ENCODE measurements at places on chromosomes 2 and 18.

GRCh38 chr2:109062145-109062858 is 66.7 kb upstream of the SH3RF3 start:
- DNase-seq: no peak

GRCh38 chr18:28127228-28127627 is 49.7 kb downstream of the CDH2 start:
- no peak for DNase-seq

DNA sequence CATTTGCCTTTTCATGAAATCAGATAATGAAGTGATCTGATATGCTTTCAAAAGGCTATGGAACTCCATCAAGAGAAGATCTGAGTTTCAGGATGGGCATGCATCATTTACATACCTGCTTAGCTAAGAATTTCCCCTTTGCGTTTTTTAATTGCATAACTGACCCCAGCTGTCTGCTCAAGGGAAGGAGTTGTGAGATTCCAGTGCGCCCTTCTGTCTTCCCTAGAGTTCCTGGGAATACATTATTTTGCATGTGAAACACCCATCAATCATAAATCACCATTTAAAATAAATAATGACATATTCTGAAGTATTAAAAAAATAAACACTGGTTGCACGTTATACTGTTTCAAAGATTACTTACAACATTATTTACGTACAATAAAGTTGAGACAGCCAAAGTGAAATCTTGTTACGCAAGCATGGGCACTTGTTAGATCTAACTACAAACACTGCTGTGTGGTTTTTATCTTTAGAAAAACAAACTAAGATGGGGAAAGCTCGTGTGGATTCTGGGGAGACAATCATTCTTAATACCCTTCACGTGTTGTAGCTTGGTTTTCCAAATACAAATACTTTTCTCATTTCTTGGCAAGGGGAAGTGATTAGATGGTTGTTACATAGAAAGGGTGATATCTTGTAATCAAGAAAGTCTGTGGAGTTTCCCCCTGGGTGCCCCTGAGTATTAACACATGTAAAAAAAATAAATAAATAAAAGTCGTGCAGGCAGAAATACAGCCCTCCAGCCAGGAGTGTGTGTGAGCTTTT is 125.7 kb upstream of the LMAN1 start:
- no peak for DNase-seq

- DNase-seq: no peak
Observed at GRCh38 chr2:85534881-85535280, 4.1 kb upstream of the MAT2A start.

DNA sequence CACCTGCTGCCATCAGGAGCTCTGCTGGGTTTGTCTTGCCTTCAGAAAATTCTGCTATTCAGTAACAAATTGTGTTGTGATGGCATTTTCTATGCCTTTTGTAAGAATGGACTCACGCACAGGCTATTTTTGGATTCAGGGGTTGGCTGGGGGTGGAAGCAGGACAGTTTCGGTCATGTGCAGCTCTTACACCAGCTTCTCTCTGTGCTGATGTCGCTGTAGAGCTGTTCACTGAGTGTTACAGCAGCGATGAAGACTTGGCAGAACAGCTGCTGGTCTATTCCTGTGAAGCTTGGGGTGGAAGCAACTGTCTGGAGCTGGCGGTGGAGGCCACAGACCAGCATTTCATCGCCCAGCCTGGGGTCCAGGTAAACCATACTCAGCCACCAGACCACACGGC is 49.2 kb downstream of the TRPM8 start:
- no peak for DNase-seq

DNA sequence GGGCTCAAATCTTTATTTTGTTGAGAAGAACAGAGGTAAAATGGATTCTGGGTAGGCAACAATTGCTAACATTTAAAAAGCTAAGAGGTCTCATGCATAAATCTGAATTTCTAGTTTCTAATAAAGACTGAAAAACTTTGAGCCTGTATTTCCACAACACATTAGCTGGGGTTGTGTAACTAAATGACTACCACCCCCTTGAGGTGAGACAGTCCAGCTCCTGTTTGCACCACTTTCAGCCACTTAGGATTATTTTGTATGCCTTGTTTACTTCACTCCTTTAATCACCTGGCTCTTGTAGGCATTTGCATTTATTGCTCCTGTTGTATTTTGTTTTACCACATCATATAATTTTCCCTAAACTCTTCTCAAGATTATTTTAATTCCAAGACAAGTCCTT is 376.6 kb downstream of the PTH2R start:
- DNase-seq: no peak

DNA sequence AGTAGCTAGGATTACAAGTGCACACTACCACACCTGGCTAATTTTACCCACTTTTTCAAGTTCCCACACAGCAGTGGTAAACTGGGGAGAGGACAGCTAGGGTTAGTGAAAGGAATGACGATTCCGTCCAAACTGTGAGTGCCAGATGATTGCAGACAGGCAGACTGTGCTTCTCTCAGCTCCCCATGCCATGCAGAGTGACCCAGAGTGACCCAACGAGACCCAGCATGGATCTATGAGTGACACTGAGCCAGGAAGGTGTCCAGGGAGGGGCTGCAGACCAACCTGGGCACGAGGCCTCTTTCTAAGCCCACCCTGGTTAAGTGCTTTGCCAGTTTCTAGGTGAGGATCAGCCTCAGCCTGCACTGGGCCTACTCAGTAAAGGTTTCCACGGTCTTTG is 7.7 kb upstream of the KLF11 start:
- no peak for DNase-seq

GRCh38 chr2:223090540-223091235 is 38.7 kb downstream of the KCNE4 start:
- DNase-seq: no peak

DNA sequence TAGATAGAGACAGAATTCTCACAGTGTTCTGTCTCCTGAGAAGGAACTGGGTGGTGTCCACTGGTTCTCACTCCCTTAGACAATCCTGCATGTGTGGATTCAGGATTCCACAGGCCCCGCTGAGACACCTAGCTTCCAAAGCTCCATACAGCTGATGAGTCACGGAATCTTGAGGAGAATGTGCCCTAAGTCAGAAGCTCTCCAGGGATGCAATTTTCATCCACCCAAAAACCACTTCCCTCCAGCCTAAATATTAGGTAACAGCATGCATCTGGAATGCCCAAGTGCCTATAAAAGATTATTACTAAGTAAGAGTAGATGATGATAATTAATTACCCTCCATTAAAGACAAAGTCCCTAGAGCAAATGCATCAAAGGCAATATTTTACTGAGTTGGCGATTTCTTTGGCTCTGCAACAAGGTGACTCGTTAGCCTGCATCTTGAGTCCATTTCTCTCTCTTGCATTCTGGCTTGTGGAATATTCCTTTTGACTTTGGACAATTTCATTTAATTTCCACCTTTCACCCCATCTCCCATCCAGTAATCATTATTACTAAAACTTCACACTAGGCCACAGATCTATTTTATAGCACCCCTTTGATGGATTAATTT is 475.1 kb downstream of the TNS1 start:
- no peak for DNase-seq

- DNase-seq: no peak
Observed at GRCh38 chr2:10195278-10196109, 73.0 kb downstream of the RRM2 start.

DNA sequence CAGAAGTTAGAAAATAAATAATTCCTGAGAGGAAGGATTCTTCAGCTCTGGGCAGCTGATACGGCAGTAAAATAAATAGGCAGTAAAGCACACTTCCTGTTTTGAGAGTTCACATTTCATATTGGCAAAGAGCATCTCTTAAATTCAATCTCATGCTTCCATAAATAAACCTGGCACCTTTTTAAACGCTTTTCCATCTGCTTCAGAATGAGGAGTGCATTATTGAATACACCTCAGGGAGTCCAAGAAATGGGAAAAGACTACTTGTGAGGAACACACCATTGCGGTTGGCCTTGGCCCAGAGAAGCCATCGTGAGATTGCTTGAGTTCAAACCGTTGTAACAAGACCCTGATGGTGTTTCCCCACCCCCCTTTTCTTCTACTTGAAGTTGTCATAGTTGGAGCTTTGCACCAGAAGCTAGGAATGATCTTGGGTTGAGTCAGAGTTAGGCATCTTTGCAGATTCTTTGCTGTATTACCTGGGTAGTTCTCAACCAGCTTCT is 123.9 kb downstream of the RDH14 start:
- DNase-seq: no peak

- DNase-seq: no peak
Observed at GRCh38 chr2:226873051-226873620, 37.3 kb downstream of the RHBDD1 start.

DNA sequence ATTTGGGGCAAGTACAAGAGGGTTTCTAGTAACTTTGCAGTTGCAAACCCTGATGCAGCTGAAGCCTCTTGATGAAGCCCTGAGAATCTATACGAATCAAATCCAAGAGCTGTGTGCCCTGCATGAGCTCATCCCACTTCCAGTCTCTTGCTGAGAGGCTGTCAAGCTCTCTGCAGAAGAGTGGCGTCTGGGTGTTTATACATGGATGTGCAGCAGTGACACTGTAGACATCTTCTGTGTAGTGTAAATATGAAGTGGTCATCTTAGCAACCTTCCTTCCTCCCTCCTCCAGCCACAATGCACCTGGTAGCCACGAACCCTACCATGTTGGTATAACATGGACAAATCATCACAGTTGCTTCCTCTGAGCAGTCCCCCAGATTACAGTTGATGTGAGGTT is 18.4 kb upstream of the KIAA2012 start:
- DNase-seq: no peak

DNA sequence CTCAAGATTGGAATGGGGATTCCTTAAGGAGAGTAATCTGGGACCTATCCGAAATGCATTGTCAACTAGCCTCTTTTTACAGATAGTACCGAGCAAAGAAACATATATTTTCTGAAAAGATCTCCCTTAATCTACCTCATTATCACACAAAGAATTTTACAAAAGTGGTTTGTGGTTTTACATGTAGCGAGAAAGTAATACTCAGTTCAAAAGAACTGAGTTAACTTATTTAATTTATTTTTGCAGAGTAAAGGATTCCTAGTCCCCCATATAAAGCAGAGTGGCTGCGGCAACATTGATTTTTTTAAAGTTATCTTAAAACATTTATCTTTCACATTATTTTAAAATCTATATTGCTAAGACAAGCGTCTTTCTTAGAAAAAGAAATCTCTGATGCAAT is 15.9 kb upstream of the SOS1 start:
- DNase-seq: no peak

DNA sequence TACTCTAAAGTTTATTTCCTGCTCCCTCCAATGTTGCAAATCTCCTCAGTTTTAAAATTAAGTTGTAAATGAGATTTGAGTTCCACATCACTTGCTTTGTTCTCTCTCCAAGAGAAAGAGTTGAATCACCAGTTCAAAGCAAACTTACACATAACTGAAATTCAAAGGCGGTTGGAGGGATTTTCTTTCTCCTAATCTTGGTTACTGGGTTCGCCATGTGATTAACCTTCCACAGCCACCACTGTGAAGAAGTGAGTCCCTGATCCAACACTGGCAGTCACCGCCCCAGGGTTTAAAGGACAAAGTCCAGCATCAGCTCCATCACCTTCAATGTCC is 247.1 kb downstream of the MYCN start:
- DNase-seq: no peak

Measured in caudate nucleus (tissue), 63 donors.